ENCODE measurements at places on chromosomes 6 and 20.

- DNase-seq, result no peak
These were observed 26.5 kb upstream of the SMIM29 start for GRCh38 chr6:34275128-34275804.

DNA sequence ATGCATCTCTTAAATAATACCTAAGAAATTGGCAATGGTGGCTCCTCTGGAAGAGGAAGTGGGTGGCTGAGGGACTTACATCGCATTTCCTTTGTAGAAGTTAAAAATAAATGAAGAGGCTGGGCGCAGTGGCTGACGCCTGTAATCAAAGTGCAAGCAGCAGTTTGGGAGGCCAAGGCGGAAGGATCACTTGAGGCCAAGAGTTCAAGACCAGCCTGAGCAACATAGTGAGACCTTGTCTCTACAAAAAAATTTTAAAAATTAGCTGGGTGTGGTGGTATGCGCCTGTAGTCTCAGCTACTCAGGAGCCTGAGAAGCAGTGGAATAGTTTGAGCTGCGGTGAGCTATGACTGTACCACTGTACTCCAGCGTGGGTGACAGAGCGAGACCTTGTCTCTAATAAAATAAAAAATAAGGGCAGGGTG lies 12.2 kb upstream of the NCOA3 start:
- DNase-seq, result no peak

DNA sequence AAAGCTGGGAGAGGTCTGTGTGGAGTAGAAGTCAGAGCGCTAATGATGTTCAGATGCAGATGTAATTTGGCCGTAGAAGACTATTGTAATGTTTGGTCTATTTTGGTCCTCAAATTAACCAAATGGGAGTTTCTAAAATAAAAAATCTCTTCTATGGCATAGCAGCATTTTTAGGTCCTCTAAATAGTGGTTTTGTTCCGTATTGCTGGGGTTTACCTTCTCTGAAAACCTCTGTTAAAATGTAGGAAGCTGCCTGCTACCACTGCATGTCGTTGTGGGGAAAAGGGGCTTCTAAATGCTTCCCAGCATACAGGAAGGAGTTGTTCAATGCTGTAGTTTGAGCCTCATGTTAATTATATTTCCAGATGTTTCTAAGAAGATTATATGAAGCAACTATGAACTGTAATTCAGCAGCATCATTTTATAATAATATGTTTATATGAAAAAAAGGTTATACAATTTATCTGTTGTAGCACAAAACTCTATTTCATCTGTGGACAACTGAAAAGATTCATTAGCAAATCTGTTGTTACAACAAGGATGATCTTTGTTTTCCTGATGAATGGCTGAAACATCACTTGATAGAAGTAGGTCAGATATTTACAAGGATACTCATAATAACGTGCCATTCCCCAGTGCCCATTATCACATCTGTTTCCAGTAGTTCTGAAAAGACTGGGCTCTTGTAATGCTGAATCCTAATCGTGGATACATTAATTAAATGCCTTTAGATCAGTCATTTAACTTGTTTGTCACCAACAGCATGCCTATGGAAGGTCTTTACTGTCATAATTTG lies 256.6 kb downstream of the TBC1D7 start:
- no peak for DNase-seq

DNA sequence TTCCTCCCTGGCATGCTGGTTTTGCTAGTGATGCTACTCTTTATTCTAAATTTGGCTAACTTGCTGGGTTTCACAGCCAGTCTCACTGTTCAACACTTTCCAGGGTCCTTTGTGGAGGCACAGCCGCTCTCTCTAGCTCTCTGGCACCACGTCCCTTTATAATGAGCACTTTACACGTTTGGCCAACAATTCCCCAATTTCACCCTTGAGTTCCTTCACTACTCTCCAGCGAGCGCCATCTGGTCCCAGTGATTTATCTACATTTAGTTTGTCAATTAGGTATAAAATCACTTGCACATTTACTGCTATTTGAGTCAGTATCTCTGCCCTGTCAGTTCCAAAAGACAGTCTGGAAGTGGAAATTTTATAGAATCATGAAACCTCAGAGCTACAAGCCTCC lies 241.9 kb upstream of the MOCS1 start:
- DNase-seq, result no peak

DNA sequence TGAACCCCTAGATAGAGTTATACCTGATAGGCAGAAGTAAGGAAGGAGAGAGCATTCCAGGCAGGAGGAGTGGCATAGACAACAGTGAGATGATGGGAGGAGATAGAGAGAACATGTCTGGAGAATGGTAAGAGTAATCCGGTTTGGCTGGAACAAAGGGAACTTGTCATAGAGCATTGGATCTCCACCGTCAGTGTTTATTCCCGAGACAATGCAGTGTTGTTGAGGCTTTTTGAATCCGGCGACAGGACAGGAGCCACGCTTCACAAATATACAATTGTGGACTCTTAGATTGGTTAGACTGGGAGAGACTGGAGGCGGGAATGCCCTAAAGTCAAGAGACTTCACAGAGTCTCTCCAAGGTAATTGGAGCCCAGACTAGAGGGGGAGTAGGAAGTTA lies 119.8 kb downstream of the ANKS1A start:
- no peak for DNase-seq

- DNase-seq, result no peak
These were observed 71.7 kb downstream of the SNX5 start for GRCh38 chr20:17896771-17897369.

- DNase-seq, result no peak
These were observed 27.8 kb upstream of the CRIP3 start for GRCh38 chr6:43336382-43336781.
